ENCODE measurements at places on chromosomes 12 and 14. TPM values are rescaled to one million over a fixed set of nuclear protein-coding genes. Genes with fewer than 3 reads are reported as not detected.
A peak's percentile ranks its signal among the peaks of the same experiment; 100 is the strongest.

DNA sequence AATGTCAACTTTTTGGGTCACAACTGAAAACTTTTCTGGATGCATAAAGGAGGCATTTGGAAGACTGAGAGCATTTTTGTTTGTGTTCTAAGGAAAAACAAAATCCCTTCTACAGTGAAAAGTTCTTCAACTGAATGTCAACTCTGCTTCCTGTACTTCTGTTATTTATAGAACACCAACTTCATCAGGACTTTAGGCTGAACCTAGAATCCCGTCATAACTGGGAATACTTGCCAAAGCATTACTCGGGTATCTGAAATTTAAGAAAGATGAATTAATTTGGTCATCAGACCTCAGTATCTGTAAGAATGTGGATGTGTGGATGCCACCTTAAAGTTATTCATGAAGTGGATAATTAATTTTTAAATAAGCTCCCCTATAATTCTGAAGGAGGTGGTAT lies 73.2 kb downstream of the FERMT2 start:
- no peak overlapping the region for H3K4me3 ChIP-seq
- no peak overlapping the region for H3K27ac ChIP-seq
- no peak for DNase-seq
- no peaks in the 10 kb centered on the region for H3K27me3 ChIP-seq
- no peaks in the 10 kb centered on the region for H3K36me3 ChIP-seq

DNA sequence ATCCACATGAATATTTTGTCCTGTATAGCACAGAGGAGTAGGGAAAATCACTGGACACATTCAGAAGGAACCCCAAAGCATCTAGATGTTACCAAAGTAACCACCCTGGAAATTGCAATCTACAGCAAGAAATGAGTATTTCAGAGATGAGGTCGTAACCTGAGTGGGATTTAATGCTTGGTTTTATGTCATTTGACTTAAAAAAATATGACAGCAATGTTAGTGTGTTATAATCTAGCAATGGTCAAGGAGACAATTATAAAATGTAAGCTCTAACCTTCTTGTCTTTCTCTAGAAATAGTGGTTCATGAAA lies 256.6 kb downstream of the NAV3 start:
- no peaks in the 10 kb centered on the region for H3K27me3 ChIP-seq
- H3K4me1 ChIP-seq, result peaks cover 1% of the 10 kb centered on the region
- H3K36me3 ChIP-seq, result no peaks in the 10 kb centered on the region

- no peaks in the 10 kb centered on the region for H3K36me3 ChIP-seq
- no peak overlapping the region for H3K27ac ChIP-seq
- DNase-seq, result no peak
- H3K27me3 ChIP-seq, result no peaks in the 10 kb centered on the region
Measured at GRCh38 chr14:64442300-64442988, 22.9 kb upstream of the AKAP5 start.

DNA sequence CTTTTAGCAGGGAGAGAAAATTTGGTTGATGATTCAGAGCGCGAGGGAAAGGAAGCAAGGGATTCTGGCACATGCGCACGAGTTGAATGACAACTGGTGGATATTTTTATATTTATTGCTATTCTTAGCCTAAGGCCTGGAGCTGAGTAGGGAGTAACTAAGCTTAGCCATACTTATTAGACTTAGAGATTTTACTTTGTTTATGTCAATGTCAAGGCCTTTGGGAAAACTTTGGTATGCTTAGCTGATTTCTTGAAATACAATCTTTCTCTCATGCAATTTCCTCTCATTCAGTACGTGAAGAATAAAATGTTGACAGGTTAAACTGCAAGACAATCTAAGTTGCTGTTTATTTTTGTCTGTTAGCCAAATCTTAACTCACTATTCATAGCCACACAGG lies 101.1 kb downstream of the CRADD start:
- H3K36me3 ChIP-seq, result no peaks in the 10 kb centered on the region
- H3K27me3 ChIP-seq, result no peaks in the 10 kb centered on the region
- H3K4me1 ChIP-seq, result peaks cover 16% of the 10 kb centered on the region
- DNase-seq, result peak; percentile 53
- H3K27ac ChIP-seq, result peak overlapping the region; percentile 68
- H3K4me3 ChIP-seq, result no peak overlapping the region

DNA sequence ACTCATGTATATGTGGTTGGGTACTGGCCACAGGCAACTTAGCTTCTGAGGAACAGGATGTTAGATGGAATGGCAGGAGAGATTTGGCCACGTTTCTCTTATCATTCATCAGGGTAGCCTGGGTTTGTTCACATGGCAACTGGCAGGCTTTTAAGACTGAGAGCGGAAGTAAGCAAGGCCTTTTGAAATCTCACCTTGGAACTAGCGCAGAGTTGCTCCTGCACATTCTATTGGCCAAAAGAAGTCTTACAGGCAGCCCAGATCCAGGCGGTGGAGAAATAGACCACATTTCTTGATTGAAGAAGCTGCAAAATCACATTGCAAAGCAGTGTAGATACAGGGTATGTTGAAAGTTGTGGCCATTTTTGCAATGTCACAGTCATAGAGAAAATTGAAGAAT lies 3.7 kb downstream of the CLEC4A start:
- no peaks in the 10 kb centered on the region for H3K36me3 ChIP-seq
- H3K4me3 ChIP-seq, result no peak overlapping the region
- H3K4me1 ChIP-seq, result no peaks in the 10 kb centered on the region
- DNase-seq, result no peak

LALBA gene
- total RNA-seq, result not detected

DNA sequence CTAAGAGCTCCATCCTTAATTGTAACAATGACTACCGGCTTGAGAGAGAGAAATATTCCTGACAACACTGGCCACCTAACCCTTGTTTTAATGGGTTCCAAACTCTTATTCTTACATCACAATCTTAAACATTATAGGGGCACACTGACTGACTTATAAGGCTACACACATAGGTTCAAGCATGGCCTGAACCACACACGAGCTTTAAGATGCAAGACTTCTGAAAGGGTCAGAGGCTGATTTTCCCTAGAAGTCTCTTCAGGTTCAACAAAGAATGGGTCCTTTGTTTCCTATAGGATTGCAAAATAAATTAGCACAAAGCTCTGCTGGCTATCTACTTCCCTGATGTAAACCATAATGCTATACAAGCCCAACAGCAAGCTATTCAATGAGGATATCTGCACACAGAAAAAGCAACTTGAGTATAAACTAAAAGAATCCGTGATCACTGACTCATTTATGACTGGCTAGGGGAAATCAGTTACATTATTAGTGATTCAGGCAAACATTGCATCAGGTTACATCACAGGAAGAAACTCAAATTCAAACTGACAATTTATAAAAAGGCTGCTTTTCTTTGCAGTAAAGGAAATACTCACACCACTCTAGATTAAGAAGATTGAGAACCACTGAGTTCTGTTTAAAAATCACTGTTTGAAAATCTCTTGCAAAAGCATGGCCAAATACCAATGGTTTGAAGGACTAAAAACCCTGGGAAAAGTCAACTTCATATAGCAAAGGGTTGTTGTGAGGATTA lies 8.5 kb downstream of the BTG1 start:
- no peak for DNase-seq
- H3K36me3 ChIP-seq, result no peaks in the 10 kb centered on the region
- no peaks in the 10 kb centered on the region for H3K27me3 ChIP-seq
- H3K4me3 ChIP-seq, result peak overlapping the region; percentile 100
- no peak overlapping the region for H3K27ac ChIP-seq
- H3K4me1 ChIP-seq, result peaks cover 8% of the 10 kb centered on the region

PTMS gene
- total RNA-seq, result 762 TPM

EMP1 gene
- 113 TPM for total RNA-seq

STON2 gene
- total RNA-seq, result 13.3 TPM

GRCh38 chr14:53963320-53964227 lies 6.9 kb upstream of the BMP4 start:
- no peaks in the 10 kb centered on the region for H3K36me3 ChIP-seq
- no peak overlapping the region for H3K27ac ChIP-seq
- H3K27me3 ChIP-seq, result no peaks in the 10 kb centered on the region

- H3K4me1 ChIP-seq, result peaks cover 5% of the 10 kb centered on the region
- no peak overlapping the region for H3K27ac ChIP-seq
- H3K36me3 ChIP-seq, result no peaks in the 10 kb centered on the region
- no peak overlapping the region for H3K4me3 ChIP-seq
Measured at GRCh38 chr14:75751296-75751695, 90.2 kb downstream of the TTLL5 start.

DNA sequence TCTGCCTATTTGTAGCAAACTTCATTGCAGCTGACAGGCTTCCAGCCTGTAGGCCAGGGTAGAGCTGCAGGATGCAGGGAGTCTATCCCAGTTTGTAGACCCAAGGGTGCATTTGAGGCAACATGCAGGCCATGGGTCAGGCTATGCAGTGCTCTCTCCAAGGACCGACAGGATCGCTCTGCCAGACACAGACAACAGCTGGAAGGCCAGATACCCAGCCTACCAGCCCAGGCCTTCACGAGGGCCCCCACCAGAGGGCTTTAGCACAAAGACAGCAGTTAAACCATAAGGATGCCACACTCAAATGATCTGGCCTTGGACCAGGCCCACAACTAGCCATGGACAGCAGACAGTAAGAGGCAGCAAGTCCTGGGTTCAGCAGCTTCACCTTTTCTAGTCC lies 10.3 kb downstream of the KCTD10 start:
- H3K27me3 ChIP-seq, result no peaks in the 10 kb centered on the region
- H3K4me3 ChIP-seq, result no peak overlapping the region
- no peaks in the 10 kb centered on the region for H3K36me3 ChIP-seq
- H3K4me1 ChIP-seq, result peaks cover 16% of the 10 kb centered on the region
- H3K27ac ChIP-seq, result no peak overlapping the region

DNA sequence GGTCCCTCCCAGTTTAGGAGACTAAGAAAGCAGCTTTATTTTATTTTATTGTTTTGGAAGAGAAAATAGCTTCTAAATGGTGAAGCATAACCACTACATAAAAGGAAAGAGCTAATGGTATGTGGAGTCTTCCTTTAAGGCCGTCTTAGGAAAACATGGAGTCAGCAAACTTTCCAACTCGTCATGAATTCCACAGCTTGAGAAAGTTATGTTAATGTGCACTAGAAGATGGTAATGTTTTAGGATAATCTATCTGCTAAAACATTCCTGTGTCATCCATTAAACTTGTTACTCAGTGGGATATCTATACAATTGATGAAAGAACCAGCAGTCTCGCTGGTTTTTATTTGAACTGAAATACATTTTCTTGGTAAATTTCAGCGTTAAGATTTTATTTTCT lies 448.4 kb upstream of the SEL1L start:
- H3K36me3 ChIP-seq, result no peaks in the 10 kb centered on the region
- no peak for DNase-seq

LRRIQ1 gene
- 2.3 TPM for total RNA-seq
